NCI-H2171 (cell line): ENCODE measurements at places on chromosomes 1 and 21.

DNA sequence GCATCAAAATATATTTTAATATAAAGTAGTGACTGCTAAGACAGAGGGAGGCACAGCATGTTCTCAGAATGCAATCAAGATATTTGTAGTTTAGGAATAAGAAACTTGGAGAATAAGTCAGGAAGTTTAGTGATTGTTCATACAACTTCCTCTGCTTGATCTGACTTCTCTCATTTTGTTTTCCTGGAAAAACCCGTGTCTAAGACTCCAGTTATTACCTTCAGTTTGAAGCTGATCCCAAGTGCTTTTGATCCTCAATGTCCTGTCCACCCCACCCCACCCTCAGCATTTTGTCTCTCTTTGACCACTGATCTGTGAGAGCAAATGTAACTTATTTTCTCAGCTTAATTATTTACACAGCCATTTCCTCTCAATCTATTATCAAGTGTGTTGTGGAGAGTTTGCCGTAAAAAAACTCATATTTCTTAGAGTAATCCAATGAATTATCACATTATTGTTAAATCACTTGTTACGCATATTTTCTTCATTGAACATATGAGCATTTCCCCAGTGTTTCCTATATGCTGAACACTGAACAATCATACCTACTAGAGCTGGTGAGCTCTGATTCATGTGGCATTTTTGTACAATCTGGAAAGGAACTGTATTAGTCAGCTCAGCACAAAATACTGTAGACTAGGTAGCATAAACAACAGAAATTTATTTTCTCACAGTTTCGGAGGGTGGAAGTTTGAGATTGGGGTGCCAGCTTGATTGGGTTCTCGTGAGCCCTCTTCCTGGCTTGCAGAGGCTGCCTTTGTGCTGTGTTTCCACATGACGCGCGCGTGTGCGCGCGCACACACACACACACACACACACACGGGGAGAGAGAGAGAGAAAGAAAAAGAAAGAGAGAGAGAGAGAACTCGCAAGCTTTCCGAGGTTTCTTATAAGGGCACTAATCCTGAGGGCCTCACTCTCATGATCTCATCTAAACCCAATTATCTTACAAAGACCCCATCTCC is 65.5 kb upstream of the DPYD start:
- no peak for DNase-seq

DNA sequence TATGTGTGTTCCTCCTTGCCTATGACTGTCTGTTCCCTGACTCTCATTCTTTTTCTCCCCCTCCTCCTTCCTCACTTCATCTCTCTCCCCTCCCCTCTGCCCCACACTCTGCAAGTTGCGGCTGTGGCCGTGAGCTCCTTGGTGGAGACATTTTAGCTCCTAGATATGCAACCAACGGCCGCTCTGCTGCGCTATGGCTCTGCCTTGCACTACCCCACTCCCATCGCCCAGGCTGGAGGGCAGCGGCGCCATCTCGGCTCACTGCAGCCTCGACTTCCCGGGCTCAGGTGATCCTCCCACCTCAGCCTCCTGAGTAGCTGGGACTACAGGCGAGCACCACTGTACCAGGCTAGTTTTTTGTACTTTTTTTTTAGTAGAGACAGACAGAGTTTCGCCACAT is 5.5 kb downstream of the REG4 start:
- no peak for DNase-seq

GRCh38 chr1:36446271-36446670 is 4.0 kb downstream of the OSCP1 start:
- DNase-seq, result peak; percentile 49

- DNase-seq, result peak; percentile 16
Observed at GRCh38 chr1:59354709-59355337, 57.9 kb downstream of the FGGY start.

DNA sequence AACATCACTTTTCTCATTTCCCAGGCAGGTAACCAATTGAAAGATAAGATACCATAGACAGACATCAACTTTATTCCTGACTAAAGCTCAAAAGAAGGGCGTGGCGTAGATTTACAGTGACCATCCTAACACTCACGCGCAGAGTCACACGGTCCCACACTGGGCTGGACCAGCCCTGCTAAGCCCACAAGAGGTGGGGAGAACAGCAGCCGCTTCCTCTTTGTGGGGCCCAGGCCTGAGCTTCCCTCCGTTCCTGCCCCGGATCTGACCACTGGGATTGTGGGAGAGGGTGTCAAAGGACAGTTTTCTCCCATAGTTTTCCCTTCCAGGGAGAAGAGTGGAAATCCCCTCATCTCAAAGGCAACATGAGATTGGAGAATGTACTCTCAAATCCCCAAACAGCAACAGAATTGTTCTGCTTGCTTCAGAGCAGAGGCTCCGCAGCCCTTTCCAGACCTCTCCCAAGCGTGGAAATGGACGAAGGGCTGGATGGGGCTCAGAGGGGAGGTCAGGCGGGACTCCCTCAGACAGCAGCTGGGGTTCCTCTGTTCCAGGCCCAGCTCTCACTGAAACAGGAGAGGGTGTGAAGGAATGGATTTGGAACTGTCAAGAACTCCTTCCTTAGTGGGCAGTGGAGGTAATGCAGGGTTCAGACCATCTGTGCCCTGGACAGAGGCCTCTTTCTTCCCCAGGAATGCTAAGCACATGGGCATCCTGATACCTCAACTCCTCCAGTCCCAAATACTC is 33.7 kb downstream of the L1TD1 start:
- no peak for DNase-seq

DNA sequence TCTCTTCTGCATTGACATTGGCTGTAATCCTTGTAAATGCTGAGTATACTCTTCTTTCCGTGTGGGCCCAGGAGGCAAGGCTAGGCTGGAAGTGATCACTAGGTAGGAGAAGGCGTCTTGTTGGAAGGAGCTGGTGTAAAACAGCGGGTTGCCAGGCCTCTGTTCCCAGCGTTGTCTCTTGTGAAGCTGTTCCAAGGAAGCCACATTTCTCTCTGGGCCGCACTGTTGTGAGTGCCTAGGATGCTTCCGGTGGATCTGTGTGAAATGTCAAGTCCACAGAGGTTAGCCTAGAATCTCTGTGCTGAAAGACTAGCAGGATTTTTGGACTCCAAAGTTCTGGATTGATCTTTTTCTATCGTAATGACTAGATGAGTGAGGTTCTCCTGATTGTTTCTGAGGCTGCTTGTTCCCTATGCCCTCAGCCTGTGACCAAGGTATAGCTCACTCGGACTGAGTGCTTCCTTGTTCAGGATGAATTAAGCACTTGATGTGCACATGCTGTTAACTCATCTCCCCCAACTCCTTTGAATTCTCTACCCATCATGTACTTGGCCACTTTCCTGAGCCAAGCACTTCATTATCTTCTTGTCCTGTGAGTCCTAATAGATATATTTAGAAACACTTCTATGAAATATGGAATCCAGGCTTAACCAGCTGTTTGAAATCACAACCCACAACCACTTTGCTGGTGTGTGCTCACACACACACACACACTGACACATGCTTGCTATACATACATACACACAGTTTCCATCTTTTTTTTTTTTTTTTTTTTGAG is 63.3 kb downstream of the PBX1 start:
- no peak for DNase-seq

DNA sequence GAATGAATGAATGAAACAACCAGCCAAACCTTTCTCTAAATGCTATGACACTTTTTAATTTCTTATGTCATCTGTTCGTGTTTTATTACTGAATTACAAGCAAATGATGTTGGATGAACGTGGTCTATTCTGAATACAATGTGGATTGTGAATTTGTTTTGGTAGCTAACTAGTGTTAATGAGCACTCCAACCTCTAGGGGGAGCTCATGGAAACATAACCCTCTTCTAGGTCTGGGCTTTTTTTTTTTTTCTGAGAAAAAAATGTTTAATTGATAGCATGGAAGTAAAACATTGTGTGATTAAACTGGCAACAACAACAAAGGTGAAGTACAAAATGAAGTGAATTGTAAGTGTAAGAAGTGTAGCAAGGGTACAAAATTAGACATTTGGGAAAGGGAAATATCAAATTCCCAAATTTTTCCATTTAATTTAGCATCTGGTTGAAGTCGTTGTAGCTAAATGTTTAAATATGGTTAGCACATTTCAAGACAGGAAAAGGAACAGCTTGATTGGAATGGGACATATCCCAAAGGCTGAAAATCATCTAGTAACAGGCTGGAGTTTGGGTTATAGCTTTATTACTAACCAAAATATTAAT is 42.6 kb upstream of the PTGS2 start:
- DNase-seq, result peak; percentile 37

DNA sequence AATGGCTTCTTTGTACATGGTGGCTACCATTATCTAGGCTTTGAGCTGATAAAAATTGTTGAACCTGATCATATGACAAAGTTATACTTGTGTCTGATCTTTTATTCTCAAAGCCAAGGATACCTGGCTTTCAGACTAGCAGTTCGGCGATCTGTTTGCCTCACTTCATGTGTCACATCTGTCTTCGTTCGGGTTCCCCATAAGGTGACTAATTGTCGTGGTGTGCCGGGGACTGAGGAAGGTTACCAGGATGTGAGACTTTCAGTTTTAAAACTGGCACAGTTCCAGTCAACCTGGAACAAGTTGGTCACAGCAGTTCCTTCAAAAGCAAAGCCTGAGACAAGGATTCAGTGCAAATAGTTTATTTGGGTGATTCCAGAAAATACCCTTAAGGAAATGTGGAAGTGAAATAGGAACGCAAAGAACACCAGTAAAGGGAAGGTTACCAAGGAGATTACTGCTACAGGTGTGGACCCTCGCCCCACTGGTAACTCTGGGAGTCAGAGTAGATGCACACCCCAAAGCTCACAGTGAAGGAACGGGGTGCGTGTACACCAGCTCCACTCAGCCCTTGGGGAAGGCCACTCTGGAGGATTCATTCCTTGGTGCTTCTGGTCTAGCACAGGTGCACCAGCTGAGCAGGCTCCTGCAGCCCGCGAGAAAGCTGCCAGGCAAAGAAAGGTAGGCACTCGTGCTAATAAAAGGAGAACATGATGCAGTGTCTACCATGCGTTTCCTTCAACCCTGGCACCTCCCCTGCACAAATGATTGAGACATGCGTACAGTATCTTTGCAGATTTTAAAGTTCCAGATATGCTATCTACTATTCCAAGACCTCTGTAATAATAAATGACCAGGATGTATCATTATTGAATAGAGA is 69.0 kb downstream of the VWA5B1 start:
- DNase-seq, result peak; percentile 54

- DNase-seq, result peak; percentile 9
Observed at GRCh38 chr1:84103197-84103992, 40.7 kb upstream of the PRKACB start.

DNA sequence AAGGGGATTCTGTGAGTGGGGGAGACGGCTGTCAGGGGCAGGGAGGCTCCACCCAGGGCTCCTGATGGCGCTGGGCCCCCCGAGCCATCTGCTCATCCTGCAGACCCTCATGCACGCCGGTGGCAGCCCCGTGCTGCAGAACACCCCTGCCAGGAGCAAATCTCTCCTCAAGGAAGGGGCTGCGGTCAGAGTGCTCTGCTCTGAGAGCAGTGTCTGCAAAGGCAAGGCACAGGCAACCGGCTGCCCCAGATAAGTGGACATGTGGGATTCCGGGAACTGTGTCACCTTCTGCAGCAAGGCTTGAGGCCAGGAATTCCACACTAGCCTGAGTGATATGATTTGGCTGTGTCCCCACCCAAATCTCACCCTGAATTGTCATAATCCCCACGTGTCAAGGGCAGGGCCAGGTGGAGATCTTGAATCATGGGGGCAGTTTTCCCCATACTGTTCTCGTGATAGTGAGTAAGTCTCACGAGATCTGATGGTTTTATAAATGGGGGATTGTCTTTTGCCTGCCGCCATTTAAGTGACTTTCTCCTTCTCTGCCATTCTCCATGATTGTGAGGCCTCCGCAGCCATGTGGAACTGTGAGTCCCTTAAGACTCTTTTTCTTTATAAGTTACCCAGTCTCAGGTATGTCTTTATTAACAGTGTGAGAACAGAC is 101.0 kb downstream of the PDE9A start:
- no peak for DNase-seq

- DNase-seq, result peak; percentile 58
Observed at GRCh38 chr1:16167331-16168143, 11.7 kb upstream of the EPHA2 start.

DNA sequence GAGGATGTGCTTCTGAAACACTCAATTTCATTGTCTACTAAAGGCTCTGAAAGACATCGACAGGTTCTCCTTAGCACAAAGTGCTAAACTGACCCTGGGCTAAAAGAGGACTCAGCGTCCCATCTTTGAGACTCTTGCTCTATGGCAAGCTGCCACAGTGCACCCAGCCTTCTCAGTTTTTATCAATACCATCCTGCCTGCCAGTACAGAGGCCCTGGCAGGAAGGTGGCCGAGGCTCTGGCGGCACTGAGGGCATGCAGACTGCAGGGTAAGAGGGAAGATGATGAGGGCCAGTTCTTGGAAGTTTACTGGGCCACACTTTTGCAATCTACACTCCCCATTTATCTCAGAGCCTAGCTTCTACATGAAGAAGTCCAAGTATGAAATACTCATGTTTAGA is 5.3 kb downstream of the OLFML2B start:
- DNase-seq, result no peak

DNA sequence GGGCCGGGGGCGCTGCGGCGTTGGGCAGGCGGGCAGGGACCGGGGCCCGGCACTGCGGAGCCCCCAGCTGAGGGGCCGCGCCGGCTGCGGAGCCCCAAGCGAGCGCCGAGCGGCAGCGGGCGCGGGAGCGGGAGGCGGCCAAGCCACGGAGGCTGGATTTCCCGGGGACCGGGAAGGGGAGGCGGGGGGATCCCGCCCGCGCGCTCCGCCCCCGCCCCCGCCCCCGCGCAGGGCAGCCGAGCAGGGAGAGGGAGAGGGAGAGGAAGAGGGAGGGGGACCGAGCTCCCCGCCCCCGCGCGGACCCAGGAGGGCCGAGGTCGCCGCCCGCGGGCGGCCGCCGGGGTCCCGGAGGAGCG is at the start of gene DLGAP3:
Gene DLGAP3 (minus strand): TSS at position 154 of the 356 bp plus-strand sequence. CDS start 24,267 bp downstream, outside the sequence.
- peak; percentile 43 for DNase-seq

GRCh38 chr1:162956922-162957321 is 95.9 kb upstream of the CCDC190 start:
- no peak for DNase-seq

DNA sequence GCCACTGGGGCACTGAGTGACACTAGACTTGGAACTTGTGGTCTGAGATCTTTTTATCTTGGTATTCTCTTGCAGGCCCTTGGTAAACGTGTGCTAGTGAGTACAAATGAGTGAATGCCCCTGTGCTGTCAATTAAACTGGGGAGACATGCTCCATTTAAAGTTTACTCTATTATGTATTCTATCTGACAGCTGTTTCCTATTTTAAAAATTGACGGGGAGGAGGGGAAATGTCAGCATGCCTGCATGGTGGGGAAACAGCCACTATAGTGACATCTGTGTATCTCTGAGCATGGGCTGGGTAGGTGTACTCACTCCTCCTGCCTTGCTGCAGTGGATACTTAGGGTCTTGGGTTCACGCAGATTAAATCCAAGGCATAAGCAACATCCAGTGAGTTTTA is 59.0 kb upstream of the IKBKE start:
- DNase-seq, result peak; percentile 31
